ENCODE measurements at places on chromosomes 12 and 14.

- H3K4me3 ChIP-seq = no peak overlapping the region
- H3K27ac ChIP-seq = no peak overlapping the region
- H3K4me1 ChIP-seq = no peaks in the 10 kb centered on the region
- H3K36me3 ChIP-seq = no peaks in the 10 kb centered on the region
- DNase-seq = no peak
Measured at GRCh38 chr14:30431552-30431951, 127.4 kb upstream of the G2E3 start.

- H3K27ac ChIP-seq = 0 out of 2 replicates have a peak overlapping the region, but pooled peaks have one; percentile 1
- peak; percentile 30 for DNase-seq
- no peaks in the 10 kb centered on the region for H3K36me3 ChIP-seq
- no peak overlapping the region for H3K4me3 ChIP-seq
- H3K4me1 ChIP-seq = peaks cover 18% of the 10 kb centered on the region
Measured at GRCh38 chr12:112001576-112001975, 11.4 kb downstream of the TMEM116 start.

GRCh38 chr12:31308116-31308515 is 17.8 kb downstream of the SINHCAF start:
- peaks cover 19% of the 10 kb centered on the region for H3K4me1 ChIP-seq
- no peaks in the 10 kb centered on the region for H3K27me3 ChIP-seq
- no peak overlapping the region for H3K27ac ChIP-seq
- no peak overlapping the region for H3K4me3 ChIP-seq
- H3K36me3 ChIP-seq = peaks cover 14% of the 10 kb centered on the region
- DNase-seq = no peak

GRCh38 chr14:54486685-54487084 is 2.1 kb downstream of the GMFB start:
- H3K4me3 ChIP-seq = peak overlapping the region; percentile 85
- H3K36me3 ChIP-seq = peaks cover 48% of the 10 kb centered on the region
- no peak for DNase-seq

DNA sequence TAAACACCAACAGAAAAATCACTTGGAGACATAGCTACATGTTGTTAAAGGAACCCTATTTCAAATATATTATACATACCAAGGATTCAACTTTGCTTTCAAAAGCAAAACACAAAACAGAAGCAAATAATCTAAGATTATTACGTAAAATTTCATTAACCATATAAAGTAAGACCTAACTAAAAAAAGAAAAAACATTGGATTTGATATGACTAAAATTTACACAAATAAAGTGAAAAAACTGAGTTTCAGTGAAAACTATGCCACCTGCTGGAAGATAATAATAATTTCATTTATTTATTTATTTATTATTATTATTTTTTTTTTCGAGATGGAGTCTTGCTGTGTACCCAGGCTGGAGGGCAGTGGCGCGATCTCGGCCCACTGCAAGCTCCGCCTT is 45.2 kb downstream of the WDHD1 start:
- H3K4me3 ChIP-seq = no peak overlapping the region
- no peak for DNase-seq
- H3K27me3 ChIP-seq = no peaks in the 10 kb centered on the region
- H3K27ac ChIP-seq = no peak overlapping the region
- peaks cover 4% of the 10 kb centered on the region for H3K4me1 ChIP-seq

DNA sequence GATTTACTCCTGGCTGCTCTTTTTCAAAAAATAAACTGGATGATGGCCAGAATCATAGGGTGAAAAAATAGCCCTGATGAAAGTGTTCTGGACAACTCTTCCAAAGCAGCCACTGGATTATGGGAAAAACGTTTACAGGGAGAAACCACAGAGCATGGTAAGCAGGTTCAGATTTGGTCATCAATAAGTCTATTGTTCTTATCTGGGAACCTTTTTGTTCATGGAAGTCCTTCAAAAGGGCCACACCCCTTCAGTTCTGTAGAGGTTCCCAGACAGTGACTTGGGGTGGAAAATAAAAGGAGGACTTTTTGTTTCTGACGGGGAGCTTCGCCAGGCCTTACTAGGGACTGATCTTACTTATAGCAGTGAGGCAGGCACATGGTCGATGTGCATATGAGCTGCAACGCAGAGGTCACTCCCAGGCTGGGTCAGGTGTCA is 117.4 kb upstream of the SLC38A2 start:
- H3K27me3 ChIP-seq = peaks cover 2% of the 10 kb centered on the region
- no peak for DNase-seq

DNA sequence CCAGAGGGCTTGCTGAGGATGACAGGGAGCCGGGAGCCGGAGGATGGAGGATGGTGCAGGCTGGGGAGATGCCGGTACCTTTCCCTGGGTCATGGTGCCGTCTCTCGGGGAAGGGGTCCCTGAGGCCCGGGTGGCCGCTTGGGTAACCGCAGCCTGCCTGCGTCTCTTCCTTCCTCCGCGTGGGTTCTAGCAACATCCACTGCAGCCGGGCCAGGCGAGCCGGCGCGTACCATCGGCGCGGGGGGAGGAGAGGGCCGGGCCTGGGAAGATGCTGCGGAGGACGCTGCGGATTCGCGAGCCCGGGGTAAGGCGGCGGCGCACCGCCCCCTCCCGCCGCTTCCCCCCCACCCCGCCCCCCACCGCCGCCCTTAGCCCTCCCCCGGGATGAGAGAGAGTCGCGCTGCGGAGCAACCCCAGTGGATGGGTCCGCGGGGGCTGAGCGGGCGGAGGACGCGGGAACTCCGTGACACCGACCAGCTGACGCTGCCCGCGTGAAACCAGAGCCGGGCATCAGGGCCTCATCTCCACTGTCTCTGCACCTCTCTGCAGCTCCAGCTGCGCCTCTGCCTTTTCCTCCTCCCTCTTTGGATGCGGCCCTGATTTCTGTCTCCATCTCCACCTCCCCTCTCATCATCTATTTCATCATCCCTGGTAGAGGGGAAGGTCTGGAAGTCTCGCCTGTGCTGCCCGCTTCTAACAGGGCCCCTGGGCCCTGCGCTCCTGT is at the start of gene FAIM2:
TSS of gene FAIM2 (minus strand) at position 201 of the 724 bp plus-strand sequence. CDS start at position 93, 108 bp downstream.
- H3K36me3 ChIP-seq = no peaks in the 10 kb centered on the region
- peaks cover 41% of the 10 kb centered on the region for H3K27me3 ChIP-seq
- H3K4me3 ChIP-seq = peak within 1 kb of the TSS; percentile 62
- no peak for DNase-seq

DNA sequence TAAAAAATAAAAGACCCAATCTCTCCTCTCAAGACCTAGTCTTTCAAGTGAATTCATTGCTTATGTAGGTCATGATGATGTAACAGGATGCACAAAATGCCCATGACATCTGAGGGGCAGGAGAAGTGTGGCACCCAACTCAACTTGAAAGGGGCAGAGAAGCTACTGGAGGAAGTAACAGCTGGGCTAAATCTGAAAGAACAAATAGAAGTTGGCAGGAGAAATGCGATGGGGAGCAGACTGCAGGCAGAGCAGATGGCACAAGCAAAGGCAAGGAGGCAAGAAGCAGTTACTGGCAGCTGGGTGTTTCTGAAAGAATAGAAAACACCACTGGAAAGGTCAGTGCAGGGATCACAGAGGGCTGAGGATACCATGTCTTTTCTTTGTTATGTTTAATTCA is 14.6 kb downstream of the SLC38A4 start:
- no peaks in the 10 kb centered on the region for H3K36me3 ChIP-seq
- H3K4me1 ChIP-seq = 0 out of 2 replicates have a peak, but pooled peaks cover 5% of the 10 kb centered on the region
- no peak overlapping the region for H3K27ac ChIP-seq
- DNase-seq = no peak
- no peaks in the 10 kb centered on the region for H3K27me3 ChIP-seq

DNA sequence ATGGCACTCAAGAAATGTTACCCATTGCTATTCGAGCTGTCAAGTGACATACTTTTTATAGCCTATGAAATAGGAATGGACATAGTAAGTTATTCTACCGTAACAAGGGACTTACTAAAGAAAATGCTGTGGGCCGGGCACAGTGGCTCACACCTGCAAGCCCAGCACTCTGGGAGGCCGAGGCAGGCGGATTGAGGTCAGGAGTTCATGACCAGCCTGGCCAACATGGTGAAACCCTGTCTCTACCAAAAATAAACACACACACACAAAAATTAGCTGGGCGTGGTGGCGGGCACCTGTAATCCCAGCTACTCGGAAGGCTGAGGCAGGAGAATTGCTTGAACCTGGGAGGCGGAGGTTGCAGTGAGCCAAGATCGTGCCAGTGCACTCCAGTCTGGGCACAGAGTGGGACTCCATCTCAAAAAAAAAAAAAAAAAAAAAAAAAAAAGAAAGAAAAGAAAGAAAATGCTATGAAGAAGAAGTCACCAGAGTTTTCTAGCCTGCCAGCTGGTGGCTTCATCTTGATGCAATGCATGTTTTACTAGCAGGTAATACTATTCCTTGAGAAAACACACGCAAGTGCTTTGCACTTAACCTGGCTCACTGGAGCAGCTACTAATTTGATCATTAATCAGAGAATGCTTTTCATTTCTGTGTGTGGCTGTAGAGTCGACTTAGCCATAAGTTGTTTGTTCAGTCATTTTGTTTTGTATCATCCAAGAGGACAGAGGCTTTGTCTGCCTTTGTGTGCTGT is 166.7 kb upstream of the MYL2 start:
- H3K27me3 ChIP-seq = peaks cover 62% of the 10 kb centered on the region
- no peak for DNase-seq
- no peaks in the 10 kb centered on the region for H3K36me3 ChIP-seq
- no peak overlapping the region for H3K27ac ChIP-seq

DNA sequence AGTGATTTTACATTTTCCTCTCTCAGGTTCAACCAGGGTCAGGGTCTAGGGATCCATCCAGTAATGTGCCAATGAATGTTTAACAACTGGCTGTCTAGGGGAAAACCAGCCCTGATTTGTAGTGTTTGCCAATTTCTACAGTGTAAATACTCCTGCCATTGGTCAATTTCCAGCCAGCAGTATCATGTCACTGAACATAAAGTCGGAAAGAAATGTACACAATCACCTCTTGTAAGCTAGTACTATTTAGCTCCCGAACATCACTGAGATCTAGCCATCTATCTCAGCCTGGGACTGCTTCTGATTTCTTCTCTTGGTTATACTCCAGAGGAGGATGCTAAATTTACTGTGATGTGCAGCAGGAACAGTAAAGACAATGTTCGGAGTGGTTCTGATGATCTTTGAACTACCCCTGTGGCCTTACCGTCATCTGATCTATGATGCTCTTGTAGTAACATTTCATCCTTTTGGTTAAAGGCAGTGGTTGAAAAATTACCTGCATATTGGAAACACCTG is 36.7 kb upstream of the EGLN3 start:
- DNase-seq = no peak
- H3K27me3 ChIP-seq = no peaks in the 10 kb centered on the region
- no peak overlapping the region for H3K4me3 ChIP-seq
- no peak overlapping the region for H3K27ac ChIP-seq
- H3K36me3 ChIP-seq = no peaks in the 10 kb centered on the region

- no peak overlapping the region for H3K4me3 ChIP-seq
- H3K36me3 ChIP-seq = no peaks in the 10 kb centered on the region
- no peaks in the 10 kb centered on the region for H3K27me3 ChIP-seq
Measured at GRCh38 chr12:7154901-7155470, 24.8 kb downstream of the CLSTN3 start.

- no peaks in the 10 kb centered on the region for H3K4me1 ChIP-seq
- H3K4me3 ChIP-seq = no peak within 1 kb of the TSS
- no peak for DNase-seq
- no peaks in the 10 kb centered on the region for H3K36me3 ChIP-seq
- H3K27me3 ChIP-seq = no peaks in the 10 kb centered on the region
Measured at GRCh38 chr14:57865403-57866198, at the start of gene SLC35F4. Gene SLC35F4 (minus strand): TSS chr14:57866092.

GRCh38 chr12:114958538-114958937 is 274.6 kb upstream of the TBX3 start:
- DNase-seq = no peak
- H3K4me3 ChIP-seq = no peak overlapping the region
- no peaks in the 10 kb centered on the region for H3K27me3 ChIP-seq
- no peak overlapping the region for H3K27ac ChIP-seq
- peaks cover 4% of the 10 kb centered on the region for H3K36me3 ChIP-seq

- no peaks in the 10 kb centered on the region for H3K27me3 ChIP-seq
- H3K4me1 ChIP-seq = peaks cover 5% of the 10 kb centered on the region
- no peak for DNase-seq
- no peak overlapping the region for H3K4me3 ChIP-seq
Measured at GRCh38 chr12:95286713-95287112, 69.1 kb downstream of the VEZT start.

- no peak for DNase-seq
- peaks cover 53% of the 10 kb centered on the region for H3K4me1 ChIP-seq
- no peak overlapping the region for H3K4me3 ChIP-seq
- no peak overlapping the region for H3K27ac ChIP-seq
Measured at GRCh38 chr14:52020161-52020714, 30.9 kb downstream of the RTRAF start.

DNA sequence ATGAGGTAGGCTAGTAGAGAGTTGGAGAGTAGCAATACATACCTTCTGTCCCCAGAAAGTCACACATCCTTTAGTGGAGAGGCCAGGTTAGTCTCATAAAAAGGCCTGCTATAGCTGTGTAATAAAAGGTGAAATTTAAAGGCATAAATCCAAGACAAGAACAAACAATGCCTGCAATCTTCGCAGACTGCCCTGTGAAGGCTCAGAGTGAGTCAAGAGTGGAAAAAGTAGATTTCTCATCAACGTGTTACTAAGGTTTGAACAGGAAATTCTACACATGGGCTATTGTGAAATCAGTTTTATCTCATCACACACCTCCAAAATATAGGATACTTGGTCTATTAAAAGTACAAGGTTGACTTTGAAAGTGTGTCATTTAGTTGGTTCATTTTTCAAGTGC is at the start of gene KLRC1:
TSS of gene KLRC1 (minus strand) at position 222 of the 400 bp plus-strand sequence. CDS start 2,221 bp downstream, outside the sequence.
- H3K36me3 ChIP-seq = no peaks in the 10 kb centered on the region
- H3K27me3 ChIP-seq = peaks cover 6% of the 10 kb centered on the region
- no peaks in the 10 kb centered on the region for H3K4me1 ChIP-seq
- no peak within 1 kb of the TSS for H3K27ac ChIP-seq
- no peak within 1 kb of the TSS for H3K4me3 ChIP-seq

- no peak overlapping the region for H3K4me3 ChIP-seq
- DNase-seq = no peak
- H3K36me3 ChIP-seq = no peaks in the 10 kb centered on the region
Measured at GRCh38 chr12:14614704-14615121, 47.0 kb upstream of the PLBD1 start.

GRCh38 chr12:54565310-54565985 is 16.0 kb downstream of the PDE1B start:
- H3K36me3 ChIP-seq = no peaks in the 10 kb centered on the region
- DNase-seq = no peak
- H3K4me3 ChIP-seq = no peak overlapping the region
- peaks cover 52% of the 10 kb centered on the region for H3K27me3 ChIP-seq
- H3K27ac ChIP-seq = no peak overlapping the region

- H3K36me3 ChIP-seq = peaks cover 30% of the 10 kb centered on the region
- no peak for DNase-seq
- H3K27me3 ChIP-seq = peaks cover 1% of the 10 kb centered on the region
- H3K4me1 ChIP-seq = peaks cover 28% of the 10 kb centered on the region
Measured at GRCh38 chr12:2800046-2800570, 5.3 kb downstream of the FKBP4 start.

All from HFFc6 (cell line).